ENCODE measurements at places on chromosomes 2 and 18.

DNA sequence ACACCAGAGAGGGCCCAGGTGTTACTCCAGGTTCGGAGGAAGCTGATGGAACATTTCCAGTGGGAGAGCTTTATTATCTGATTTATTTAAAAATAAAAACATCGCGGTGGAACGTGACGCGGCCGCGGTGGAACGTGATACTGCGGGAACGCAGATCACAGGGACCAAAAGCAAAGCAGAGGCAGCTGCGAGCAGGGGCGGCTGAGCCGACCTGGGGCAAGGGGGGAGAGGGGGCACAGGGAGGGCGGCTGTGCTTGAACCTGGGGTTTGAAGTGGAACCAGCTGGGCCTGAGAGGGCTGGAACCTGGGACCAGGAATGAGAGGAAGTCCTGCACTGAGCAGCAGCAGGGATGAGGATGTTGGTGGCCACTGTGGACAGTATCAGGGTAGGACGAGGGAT lies 583.5 kb upstream of the SALL3 start:
- DNase-seq, result no peak

GRCh38 chr2:98747888-98748287 lies 17.0 kb upstream of the MGAT4A start:
- DNase-seq, result no peak

GRCh38 chr2:148493822-148494563 lies 150.6 kb upstream of the EPC2 start:
- no peak for DNase-seq

GRCh38 chr2:8628866-8629209 lies 53.0 kb upstream of the ID2 start:
- DNase-seq, result no peak

DNA sequence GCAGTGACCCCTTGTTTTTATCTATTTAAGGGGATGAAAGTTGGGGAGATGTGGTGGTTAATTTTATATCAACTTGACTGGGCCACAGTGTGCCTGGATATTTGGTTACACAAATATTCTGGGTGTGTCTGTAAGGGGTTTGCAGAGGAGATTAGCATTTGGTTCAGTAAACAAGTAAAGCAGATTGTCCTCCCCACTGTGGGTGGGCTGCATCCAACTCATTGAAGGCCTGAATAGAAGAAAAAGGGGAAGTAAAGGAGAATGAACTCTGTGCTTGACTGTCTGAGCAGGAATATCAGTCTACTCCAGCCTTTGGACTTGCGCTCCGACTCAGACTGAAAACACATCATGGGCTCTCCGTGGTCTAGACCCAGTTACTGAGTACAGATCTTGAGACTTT lies 80.9 kb downstream of the GCA start:
- DNase-seq, result no peak

All from gastrocnemius medialis (tissue), 4 donors.